Non-pigmented ciliary epithelial cell (primary cell): ENCODE measurements at places on chromosomes 2 and 18.
A peak's percentile ranks its signal among the peaks of the same experiment; 100 is the strongest.

DNA sequence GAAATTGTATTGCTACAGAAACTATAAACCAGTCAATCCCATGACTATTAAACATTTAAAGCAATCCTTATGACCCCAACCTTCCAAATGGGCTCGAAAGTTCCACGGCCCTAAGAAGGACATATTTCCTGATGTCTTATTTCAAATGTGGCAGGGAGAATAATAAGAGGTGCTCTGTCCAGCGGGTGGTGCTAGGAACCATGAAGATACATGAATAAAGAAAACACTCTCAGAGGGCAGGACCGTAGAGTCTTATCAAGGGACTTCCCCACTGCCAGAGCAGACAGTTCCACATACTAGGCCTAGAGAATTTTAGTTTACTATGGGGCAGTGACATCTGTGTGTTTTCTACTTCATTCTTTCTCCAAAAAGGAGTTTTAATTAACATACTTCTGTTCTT is 187.1 kb upstream of the PIK3C3 start:
- DNase-seq, result peak; percentile 60

DNA sequence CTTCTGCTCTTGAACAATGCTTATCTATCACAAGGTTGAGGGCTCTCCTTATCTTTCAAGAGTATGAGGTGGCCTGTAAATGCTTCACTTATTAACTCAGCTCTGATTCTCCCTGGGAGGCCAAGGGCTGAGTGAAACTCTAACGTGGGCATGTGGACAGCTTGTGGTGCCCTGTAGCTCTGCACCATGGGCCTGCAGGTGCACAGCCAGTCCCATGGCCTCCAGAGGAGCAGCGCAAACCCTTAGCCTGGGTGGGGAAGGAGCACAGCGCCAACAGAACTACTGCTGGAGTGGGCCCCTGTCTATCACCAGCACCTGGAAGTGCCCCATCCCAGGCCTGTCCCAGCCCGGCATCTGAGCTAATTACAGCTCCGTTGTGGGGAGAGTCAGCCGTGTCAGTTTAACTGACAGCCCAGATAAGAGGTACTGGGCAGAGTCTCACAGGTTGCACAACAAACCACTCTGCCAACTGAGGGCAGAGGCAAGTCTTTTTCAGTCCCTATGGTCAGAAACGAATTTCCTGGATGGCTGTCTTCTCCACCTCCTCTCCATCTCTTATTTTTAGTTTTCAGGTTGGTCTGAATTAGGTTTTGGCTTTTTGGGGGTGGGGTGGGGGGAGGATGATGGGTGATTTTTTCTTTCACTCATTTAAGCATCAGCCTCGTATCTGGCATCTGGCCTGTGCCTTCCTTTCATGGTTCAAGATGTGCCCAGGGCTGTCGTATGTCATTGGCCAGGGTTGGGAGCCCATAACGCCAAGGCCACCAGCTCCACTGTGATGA is 219.5 kb downstream of the BCL2 start:
- DNase-seq, result no peak

GRCh38 chr2:47172922-47173695 is 18.0 kb upstream of the STPG4 start:
- DNase-seq, result no peak

DNA sequence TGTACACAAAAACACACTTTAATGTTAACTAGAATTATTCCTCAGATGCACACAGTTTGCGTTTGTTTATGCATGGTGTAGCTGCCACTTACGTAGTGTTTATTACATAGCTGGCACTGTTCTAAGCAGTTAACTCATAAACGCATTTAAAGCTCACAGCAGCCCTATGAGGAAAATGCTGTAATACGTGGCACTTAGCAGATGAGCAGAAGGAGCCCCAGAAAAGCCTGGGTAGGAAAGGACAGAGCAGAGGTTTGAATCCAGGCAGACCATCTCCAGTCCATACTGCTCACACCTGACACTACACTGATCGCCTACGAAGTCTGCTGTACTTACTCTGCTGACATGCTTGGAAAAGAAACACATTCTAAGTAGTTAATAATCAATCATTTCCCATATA is 66.6 kb downstream of the BCL2 start:
- no peak for DNase-seq

GRCh38 chr18:39741755-39742466 is 2176.3 kb upstream of the CELF4 start:
- no peak for DNase-seq

- no peak for DNase-seq
Measured at GRCh38 chr2:234308813-234309195, 188.1 kb downstream of the ARL4C start.

GRCh38 chr2:223418131-223418530 is 184.0 kb downstream of the SCG2 start:
- no peak for DNase-seq

- peak; percentile 18 for DNase-seq
Measured at GRCh38 chr18:60892855-60893254, 440.4 kb upstream of the CDH20 start.

DNA sequence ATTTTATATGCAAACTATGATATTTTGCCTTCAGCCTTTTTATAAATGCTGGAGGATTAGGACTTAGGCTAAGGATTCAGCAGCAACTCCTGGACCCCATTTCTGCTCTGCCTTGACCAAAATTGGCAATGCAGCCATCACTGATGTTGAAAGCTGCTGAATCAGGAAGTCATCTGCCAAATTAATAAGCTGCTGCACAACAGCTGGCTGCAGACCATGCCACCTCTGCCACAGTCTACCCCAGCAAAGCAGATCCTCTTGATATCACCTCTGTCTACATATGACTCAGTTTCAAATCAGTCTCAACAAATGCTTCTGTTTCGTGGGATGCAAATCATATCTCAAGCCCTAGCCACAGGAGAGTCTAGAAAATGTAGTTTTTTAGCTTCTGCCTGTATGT is 7.1 kb upstream of the SOS1 start:
- DNase-seq, result no peak

DNA sequence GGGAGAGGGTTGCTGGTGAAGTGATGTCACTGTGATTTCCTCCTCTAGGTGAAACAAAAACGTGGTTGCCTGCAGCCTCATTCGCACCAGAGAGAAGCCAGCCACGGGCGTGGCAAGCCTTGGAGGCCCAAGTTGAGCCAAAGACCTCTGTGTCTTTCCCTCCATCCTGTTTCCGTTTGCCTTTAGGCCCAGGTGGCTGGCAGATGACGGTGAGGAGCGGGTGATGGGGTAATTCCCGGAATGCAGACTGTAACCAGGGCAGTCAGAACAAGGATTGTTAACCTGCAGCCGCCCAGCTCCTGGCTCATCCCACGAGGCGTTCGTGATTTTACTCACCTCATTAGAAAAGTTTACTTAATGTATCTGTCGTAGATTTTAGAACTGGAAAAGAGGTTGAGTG is 14.4 kb downstream of the CTIF start:
- no peak for DNase-seq

DNA sequence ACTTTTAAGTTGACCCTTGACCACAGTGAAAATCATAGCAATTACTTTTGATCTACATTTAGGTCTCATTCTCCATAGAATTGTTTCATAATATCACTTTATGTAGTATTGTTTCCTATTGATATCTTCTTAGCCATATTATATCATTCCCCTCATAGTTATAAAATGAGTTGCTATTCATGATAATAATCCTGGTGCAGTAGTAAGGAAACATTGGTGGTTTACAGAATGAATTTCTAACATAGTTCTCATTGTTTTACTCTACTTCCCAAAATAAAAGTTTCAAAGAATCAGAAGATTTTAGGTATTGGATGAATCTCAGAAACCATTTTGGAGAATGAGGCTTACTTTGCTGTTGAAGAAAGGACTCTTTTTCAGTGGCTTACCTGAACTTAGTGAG is 246.0 kb downstream of the PARD3B start:
- no peak for DNase-seq

GRCh38 chr2:72745679-72746368 is 80.0 kb downstream of the EXOC6B start:
- DNase-seq, result peak; percentile 36

- DNase-seq, result no peak
Measured at GRCh38 chr2:208036357-208036756, 11.0 kb upstream of the PLEKHM3 start.

GRCh38 chr2:54469484-54470053 is 13.4 kb downstream of the SPTBN1 start:
- no peak for DNase-seq

- no peak for DNase-seq
Measured at GRCh38 chr18:35131387-35132020, 90.3 kb downstream of the MAPRE2 start.

- no peak for DNase-seq
Measured at GRCh38 chr2:170340693-170341068, 162.7 kb downstream of the MYO3B start.
